ENCODE measurements at places on chromosomes 6 and 20.
A peak's percentile ranks its signal among the peaks of the same experiment; 100 is the strongest.

DNA sequence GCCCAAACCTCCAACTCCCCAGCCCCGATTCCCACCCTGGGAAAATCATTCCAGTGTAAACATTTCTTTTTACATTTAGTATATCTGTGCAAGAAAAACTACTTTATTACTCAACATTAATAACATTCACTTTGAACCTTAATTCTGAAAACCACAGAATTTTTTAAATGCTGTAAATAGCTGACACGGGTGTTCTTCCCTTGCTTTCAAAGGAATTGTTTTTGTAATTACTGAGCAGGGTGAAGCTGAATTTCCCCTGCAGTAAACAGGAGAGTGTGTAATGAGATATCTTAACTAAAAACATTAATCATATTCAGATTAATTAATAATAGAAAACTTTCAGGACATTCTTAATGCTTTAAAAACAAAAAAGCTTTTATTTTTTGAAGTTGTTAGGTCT lies 99.3 kb upstream of the CITED2 start:
- DNase-seq = no peak

- DNase-seq = no peak
Measured at GRCh38 chr6:100023798-100024197, 29.8 kb upstream of the MCHR2 start.

DNA sequence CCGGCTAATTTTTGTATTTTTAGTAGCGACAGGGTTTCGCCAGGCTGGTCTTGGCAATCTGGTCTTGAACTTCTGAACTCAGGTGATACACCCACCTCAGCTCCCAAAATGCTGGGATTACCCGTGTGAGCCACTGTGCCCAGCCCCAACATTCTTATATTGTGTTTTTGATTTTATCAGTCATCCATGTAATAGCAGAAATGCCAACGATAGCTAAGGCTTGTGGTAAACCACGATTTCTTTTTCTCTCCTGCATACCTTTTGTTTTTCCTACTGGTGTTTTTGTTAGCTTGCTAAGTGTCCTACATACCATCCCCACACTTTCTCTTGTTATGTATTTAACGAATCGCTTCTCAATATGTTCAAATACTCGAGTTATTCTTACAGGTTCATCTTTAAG lies 12.1 kb downstream of the PHACTR2 start:
- DNase-seq = no peak

- no peak for DNase-seq
Measured at GRCh38 chr6:82608781-82609180, 245.2 kb downstream of the TPBG start.

- DNase-seq = peak; percentile 51
Measured at GRCh38 chr20:58308680-58309527, 611 bp upstream of the RAB22A start.

DNA sequence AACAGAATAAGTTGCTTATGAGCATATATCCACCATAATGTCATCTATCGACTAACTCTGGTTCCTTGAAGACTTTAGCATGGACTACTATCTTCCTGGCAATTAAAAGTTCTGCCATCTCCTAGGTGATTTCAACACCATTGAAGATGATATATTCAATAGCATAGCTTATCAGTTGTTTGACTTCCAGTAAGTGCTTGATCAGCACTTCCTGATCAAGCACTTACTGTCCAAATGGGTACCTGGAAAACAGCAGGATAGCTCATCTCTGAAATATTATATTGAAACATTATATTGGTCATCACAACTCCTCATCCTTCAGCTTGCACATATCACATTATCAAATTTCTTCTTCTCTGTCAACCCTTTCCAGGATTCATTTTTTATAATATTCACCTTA lies 75.5 kb upstream of the HMGCLL1 start:
- DNase-seq = no peak

- DNase-seq = no peak
Measured at GRCh38 chr6:147023148-147023547, 181.1 kb upstream of the STXBP5 start.

GRCh38 chr20:43058077-43058476 lies 131.6 kb downstream of the PTPRT start:
- no peak for DNase-seq

DNA sequence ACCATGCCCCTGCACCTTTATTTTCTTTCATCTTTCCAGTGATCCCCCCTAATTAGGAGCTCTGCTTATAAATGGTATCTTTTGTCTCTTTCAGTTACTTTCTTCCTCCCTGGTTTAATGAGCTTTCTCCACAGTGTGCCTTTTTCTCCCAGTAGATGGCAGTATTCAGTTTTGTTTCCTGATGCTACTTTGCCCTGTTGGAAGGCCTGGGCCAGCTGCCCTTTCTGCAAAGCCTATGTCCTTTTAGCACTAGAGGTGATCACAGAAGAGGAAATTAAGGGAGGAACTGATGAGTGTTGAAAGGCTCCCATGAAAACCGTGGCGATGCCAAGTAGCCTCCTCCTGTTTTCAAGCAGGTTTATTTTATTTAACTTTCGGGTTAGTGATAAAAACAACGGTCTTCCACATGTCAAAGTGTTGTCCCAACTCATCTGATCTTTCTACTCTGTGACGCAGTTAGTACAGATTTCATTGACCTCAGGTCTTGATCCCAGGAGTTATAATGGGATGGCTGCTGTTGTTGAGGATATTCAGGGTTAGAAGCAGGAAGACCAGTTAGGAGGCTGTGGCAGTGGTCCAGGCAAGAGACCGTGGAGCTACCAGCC lies 184.2 kb upstream of the BMP2 start:
- DNase-seq = peak; percentile 72

DNA sequence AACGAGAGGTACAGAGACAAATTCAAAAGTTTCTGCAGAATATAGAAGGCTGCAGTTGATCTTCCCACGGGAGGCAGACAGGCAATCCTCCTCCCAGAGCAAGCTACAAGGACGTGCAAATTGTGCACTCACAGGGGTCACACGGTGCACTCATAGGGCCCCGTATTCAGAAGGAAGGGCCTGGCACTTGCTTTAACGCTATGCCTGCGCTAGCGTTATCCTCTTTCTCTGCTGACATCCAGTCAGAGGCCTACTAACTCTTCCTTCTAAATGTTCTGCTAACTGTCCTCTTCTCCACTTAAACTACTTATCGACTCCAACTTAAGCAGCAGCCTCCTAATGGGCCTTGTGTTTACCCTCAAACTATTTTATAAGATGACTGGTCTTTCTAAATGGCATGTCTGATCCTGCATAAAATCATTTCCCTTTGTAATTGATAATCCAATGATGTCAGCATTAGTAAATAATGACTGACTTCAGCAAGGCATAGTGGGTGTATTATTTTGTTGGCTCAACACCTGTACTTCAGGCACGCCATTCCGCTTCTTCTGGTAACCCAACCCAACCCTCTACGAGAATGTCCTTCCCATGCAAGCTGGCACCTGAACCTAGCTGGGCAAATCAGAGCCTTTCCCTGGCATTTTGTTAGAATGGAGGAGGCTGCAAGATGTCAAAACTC lies 2.2 kb downstream of the IFNGR1 start:
- DNase-seq = no peak

DNA sequence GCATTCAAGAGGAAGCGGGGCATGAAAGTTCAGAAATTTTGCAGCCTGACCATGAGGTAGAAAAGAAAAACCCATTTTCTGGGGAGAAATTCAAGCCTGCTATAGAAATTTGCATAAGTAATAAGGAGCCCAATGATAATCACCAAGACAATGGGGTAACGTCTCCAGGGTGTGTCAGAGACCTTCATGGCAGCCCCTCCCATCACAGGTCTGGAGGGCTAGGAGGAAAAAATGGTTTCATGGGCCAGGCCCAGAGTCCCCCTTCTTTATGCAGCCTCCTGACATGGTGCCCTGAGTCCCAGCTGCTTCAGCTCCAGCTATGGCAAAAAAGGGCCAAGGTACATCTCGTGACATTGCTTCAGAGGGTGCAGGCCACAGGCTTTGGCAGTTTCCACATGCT lies 618.5 kb downstream of the EYS start:
- DNase-seq = no peak

DNA sequence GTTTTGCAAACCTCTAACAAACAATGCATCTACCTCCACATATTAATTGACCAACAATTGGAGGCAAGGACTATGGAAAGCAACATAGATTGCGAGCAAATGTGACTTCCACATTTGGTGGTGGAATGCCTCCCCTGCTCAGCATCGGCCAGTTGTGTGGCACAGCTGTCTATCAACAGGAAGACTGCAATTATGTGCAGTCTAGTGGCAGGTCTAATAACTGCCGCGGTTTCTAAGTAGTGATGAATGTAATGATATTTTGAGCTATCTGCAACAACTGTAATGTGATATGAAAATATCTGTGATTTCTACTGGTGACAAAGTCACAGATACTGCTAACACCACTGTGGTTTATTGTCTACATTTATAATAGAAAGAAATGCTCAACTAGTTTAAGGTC lies 56.8 kb downstream of the NCR2 start:
- no peak for DNase-seq

DNA sequence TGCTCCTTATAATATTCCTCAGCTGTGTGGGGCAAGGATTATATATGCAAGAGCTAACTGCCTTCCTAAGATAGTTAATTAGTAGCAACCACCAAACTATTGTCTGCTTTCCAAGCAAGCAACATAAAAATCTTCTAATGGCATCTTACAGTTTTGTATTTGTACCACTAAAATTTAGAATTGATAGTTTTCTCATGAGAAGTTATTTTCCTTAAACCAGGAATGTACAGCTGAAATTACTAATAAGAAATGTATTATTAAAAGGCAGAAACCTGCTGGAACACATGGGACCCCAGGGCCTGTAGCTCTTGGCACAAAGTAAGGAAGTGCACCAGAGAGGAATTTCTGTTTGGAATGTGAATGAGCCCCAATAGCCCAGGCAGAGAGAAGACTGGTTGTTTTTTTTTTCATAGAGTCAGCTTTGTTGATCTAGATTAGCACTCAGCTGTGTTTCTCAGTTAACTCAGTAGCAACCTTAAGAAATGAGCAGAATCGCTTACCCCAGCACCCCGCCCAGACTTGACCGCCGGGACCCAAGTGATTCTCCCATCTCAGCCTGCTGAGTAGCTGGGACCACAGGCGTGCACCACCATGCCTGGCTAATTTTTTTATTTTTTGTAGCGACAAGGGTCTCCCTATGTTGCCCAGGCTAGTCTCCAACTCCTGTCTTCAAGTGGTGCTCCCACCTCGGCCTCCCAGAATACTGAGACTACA lies 2.6 kb downstream of the MGME1 start:
- no peak for DNase-seq

GRCh38 chr20:58268936-58269619 lies 40.4 kb upstream of the RAB22A start:
- no peak for DNase-seq

DNA sequence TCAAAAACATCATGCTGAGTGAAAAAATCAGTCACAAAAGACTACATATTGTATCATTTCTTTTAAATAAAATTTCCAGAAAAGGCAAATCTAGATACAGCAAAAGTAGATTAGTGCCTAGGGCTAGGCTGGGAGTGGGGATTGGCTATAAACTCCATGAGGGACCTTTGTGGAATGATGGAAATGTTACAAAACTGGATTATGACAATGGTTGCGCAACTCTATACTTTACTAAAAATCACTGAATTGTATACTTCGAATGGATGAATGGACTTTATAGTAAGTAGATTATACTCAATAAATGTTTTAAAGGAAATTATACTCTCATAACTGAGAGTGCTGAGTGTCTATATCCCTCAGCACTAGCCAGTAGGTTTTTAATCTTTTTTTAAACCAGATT lies 4.3 kb downstream of the HMGN3 start:
- DNase-seq = no peak

DNA sequence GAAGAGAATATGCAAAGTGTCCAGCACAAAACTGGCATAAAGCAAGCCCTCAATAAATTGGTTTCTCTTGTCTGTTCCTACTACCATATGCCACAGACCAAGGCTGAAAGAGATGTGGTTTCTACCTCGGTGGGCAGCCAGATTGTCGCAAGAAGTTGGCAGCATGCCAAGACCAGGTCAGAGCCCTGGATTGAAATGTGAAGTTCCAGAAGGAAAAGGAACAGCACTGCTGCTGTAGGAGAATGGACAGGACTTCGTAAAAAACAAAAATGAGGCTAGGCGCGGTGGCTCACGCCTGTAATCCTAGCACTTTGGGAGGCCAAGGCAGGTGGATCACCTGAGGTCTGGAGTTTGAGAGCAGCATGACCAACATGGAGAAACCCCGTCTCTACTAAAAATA lies 22.1 kb downstream of the MRPL14 start:
- no peak for DNase-seq

GRCh38 chr6:4336084-4336483 lies 200.7 kb upstream of the ECI2 start:
- DNase-seq = no peak

GRCh38 chr6:12068899-12069557 lies 56.9 kb downstream of the HIVEP1 start:
- DNase-seq = no peak

DNA sequence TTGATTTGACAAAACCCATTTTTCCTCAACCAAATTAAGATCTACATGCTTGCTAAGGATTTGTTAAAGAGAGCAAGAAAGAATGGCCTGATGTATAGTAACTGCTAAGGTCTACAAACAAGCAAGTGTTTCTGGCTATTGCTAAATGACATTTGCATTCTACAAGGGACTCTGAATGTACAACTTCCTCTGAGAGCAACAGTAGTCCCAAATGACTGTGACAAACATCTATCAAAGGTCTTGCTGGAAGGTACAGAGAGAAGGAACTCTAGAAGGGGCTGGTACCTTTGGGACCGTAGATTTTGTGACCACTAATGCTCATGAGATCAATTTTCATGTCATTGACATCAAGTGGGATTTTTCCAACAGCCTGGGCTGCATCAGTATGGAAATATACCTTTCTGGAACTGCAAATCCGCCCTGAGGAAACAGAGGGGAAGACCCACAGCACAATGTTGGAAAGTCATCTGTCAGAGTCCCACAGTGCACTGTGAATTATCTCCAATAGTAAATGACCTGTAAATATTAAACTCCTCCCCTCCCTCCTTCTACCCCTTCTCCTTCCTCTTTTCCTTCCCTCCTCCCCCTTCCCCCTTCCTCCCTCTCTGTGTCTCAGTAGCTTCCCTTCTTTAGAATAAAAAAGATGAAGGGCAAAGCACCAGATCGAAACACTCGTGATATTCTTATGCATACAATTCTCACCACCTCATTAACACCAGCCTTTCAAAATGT lies 15.9 kb upstream of the CPNE1 start:
- no peak for DNase-seq

- DNase-seq = no peak
Measured at GRCh38 chr6:84151669-84152068, 75.8 kb downstream of the CEP162 start.

DNA sequence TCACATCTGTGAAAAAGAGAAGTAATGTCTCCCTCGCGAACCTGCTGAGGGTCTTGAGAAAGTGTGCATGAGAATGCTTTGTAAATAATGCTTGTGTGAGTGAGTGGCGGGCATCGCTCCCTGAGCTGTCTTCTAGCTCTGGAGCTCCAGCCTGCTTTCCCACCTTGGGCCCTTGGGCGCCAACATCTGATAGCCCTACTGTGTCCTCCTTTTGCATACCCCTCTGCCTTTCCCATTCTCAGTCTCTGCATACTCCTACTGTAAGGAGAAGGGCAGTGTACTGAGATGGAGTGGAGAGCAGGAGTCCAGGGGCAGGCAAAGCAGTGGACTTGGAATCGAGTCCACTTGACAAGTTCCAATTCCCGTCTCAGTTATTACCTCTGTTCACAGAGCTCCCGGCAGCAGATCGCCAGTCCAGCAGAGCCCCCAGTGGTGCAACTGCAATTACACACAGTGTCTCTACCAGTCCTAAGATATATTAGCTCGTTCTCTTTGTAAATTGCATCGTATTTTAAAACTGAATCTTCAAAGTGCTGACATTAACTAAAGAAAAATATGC lies 847 bp upstream of the NCR2 start:
- no peak for DNase-seq

Measured in umbilical cord (tissue), 2 donors.